Peyer's patch (tissue), 4 donors: ENCODE measurements at places on chromosomes 5 and 9.
A peak's percentile ranks its signal among the peaks of the same experiment; 100 is the strongest.

- DNase-seq, result no peak
Measured at GRCh38 chr9:79615038-79615437, 43.3 kb downstream of the TLE4 start.

DNA sequence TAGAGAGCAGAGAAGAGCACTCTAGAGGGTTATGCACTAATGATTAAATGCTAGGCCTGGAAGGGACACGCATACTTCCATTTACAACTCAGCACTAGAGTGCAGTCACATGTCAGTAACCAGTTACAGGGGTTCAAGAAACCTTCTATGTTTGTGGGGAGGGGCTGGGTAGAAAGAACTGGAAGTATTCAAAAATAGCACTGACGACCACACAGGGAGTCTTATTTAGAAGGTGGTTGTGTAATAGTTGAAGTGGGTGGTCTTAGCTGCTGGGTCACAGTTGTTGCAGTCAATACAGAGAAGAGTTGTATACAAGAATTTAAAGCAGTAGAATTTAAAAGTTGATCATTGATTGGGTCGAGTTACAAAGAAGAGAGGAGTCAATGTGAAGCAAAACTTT is 15.4 kb downstream of the AOPEP start:
- no peak for DNase-seq

- DNase-seq, result peak; percentile 97
Measured at GRCh38 chr9:123268465-123269259, at the start of gene STRBP. STRBP (minus strand) TSS chr9:123268586; CDS start chr9:123184134, 84,452 bp downstream.

- no peak for DNase-seq
Measured at GRCh38 chr9:27634879-27635278, 61.6 kb upstream of the C9orf72 start.

DNA sequence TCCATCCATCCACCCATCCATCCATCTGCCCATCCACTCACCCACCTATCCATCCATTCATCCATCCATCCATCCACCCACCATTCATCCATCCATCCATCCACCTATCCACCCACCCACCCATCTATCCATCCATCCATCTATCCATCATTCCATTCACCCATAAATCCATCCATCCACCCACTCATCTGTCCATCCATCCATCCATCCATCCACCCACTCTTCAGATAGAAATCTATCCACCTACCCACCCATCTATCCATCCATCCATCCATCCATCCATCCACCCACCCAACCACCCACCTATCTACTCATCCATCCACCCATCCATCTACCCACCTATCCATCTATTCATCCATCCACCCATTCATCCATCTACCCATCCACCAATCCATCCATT is 35.0 kb upstream of the SLC6A19 start:
- DNase-seq, result no peak

DNA sequence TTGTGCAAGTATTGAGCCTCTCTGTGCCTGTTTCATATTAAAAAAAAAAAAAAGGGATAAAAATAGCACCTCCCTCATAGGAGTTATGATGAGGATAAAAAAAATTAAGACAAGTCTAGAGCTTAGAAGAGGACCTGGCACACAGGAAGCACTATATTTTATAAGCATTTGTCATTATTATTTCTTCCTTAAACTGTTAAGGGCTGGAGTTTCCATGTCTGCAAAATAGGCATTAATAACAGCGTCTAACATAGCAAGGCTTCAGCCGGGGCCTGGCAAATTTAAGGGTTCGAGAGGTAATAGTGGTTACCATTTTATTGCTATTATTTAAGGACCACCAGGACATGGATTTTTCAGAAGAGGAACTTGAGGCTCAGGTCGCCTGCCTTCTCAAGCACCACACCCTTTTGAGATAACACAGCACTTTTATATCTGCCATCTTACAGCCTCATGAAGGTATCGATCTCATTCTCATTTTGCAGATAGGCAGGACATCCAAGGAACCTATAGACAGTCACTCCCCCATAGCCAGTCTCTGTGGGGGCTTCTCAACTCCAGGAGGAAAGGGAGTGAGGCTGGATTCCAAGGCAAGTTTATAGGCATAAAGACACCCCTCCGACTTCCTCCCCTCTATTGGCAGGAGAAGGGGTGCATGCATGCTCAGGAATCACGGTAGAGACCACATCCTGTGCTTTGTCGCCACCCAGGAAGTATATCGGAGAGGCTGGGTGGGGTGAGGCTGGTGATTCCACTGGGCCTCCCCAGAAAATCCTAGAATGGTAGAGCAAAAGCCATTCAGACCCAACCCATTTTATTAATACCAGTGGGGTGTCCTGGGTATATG is 2.4 kb downstream of the ANXA6 start:
- no peak for DNase-seq

GRCh38 chr9:113675475-113675941 is 200.6 kb upstream of the ZNF618 start:
- no peak for DNase-seq

GRCh38 chr5:14545308-14545707 is 36.3 kb upstream of the OTULINL start:
- no peak for DNase-seq

- DNase-seq, result no peak
Measured at GRCh38 chr5:68544091-68544647, 328.6 kb downstream of the PIK3R1 start.

DNA sequence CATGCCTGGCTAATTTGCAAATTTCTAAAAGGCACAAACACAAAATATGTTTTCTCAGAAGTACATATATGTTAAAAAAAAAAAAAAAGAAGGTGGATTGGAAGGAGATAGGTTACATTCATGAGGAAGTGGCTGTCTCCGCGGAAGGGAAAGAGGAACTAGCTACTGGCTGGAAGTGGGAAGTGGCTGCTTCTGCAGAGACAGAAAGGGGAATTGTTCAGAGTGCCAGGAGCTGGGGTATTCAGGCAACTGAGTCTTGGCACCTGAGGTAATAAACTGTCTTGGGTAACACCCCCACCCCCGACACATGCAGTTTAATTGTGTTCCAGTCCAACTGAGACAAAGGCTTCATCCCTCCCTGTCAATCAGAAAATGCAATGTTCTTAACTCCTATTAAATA is 45.6 kb downstream of the S1PR3 start:
- DNase-seq, result no peak

DNA sequence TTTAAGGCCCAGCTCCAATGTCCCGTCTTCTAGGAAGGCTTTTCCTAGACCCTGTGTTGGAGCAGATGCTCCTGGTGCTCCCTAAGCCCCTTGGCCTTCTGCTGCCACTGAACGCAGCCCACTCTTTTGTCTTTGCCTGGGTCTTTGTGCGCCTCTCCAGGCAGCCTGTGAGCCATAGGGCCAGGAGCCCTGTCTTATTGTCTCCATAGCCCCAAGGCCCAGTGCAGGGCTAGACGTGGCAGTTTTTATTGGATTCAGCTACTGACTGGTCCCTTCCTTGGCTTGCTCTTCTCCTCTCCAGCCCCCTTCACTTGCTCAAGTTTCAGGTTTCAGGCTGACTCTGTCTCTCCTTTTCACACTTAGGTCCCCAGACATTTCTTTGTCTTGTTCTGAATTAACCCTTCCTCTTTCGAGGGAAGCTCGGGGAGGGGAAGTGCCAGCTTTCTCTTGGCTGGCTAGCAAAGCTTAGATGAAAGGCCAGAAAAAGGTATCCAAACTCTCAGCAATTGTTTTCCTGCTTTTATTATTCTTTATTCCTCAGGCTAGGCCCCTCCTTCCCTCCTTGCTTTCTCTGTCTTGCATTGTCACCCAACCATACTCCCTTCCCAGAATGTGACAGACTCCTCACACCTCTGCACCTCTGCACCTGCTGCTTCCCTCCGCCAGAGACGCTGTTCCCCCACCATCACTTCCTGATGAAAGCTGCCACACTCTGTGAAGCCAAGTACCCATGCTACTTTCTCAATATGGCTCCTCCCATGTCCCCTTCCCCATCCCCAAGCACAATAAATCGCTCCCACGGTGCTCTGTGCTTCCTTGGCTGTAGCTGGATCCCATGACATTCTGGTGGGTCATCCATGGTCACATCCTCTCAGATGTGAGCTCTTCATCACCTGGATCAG is 101.6 kb upstream of the CPEB4 start:
- no peak for DNase-seq

- DNase-seq, result peak; percentile 73
Measured at GRCh38 chr5:140632366-140633020, 482 bp downstream of the CD14 start.

DNA sequence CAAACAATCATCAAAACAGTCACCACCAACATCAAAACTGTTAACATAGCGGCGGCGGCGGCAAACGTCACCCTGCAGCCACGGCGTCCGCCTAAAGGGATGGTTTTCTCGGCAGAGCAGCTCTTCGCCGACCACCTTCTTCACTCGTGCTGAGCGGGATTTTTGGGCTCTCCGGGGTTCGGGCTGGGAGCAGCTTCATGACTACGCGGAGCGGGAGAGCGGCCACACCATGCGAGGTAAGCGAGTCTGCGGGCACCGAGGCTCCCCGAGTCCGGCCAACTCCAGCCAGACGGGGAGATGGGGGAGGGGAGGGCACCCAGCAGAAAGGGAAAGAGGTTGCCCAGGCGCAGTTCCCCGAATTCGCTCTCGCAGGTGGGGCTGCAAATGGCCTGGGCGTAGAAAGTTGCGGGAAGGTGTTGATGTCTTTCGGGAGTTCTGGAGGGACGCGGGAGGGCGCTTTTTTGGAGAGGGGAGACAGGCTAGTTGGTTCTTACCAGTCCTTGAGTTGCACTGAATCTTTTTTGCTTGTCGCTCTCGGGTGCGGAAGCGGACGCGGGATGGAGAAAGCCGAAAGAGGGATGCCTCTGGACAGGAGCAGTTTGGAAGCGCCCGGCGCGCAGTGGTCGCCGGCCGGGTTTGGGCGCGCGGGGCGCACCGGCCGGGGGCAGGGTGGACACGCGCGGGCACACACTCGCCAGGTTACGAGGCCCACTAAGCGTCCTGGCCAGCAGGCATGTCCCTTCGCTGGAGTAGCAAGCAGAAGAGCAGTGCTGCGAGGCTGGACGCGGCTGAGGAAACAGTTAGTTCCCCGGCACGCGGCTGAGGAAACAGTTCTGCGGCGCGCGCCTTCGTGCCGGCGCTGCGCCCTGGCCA is 849 bp downstream of the RORB start:
- DNase-seq, result no peak

DNA sequence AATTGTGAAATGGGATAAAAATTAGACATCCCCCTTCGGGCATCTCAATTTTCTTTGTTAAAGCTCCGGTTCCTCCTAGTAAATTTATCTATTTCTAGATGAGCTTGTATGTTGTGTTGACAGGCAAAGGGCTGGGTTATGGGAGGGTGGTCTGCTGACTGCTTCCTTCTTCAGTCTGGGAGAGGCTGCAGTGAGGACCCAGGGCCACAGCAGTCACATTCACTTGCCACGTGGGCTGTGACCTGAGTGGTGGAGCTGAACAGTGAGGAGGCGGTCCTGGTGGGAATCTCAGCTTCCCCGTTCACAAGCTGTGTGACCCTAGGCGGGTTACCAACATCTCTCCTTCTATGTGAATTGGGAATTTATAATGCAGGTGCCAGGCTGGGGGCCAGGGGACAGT is 57.5 kb upstream of the RXRA start:
- no peak for DNase-seq

GRCh38 chr9:114027159-114027862 is 50.8 kb downstream of the AMBP start:
- no peak for DNase-seq

DNA sequence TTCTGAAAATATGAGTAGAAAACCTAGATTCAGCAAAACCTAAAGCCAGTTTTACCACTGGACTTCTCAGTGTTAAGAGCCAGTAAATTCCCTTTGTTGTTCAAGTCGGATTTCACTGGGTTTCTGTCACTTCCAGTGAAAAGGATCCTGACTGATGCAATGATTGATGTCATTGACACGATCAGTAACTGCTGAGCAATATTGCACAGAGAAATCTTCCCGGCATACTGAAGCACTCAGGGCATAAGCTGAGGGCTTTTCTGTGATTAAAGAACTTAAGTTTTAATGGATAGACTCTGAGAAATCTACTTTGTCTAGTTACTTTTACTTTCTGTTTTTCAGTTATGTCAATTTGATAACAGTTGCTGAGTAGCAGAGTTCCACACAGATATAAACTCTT is 61.9 kb downstream of the DENND1A start:
- DNase-seq, result no peak

- no peak for DNase-seq
Measured at GRCh38 chr5:50564558-50564957, 101.9 kb upstream of the PARP8 start.

- DNase-seq, result no peak
Measured at GRCh38 chr9:14985419-14985818, 75.2 kb upstream of the FREM1 start.

GRCh38 chr5:95070453-95070852 is 214.4 kb downstream of the MCTP1 start:
- no peak for DNase-seq

- DNase-seq, result no peak
Measured at GRCh38 chr5:103450333-103451061, 112.1 kb downstream of the NUDT12 start.

DNA sequence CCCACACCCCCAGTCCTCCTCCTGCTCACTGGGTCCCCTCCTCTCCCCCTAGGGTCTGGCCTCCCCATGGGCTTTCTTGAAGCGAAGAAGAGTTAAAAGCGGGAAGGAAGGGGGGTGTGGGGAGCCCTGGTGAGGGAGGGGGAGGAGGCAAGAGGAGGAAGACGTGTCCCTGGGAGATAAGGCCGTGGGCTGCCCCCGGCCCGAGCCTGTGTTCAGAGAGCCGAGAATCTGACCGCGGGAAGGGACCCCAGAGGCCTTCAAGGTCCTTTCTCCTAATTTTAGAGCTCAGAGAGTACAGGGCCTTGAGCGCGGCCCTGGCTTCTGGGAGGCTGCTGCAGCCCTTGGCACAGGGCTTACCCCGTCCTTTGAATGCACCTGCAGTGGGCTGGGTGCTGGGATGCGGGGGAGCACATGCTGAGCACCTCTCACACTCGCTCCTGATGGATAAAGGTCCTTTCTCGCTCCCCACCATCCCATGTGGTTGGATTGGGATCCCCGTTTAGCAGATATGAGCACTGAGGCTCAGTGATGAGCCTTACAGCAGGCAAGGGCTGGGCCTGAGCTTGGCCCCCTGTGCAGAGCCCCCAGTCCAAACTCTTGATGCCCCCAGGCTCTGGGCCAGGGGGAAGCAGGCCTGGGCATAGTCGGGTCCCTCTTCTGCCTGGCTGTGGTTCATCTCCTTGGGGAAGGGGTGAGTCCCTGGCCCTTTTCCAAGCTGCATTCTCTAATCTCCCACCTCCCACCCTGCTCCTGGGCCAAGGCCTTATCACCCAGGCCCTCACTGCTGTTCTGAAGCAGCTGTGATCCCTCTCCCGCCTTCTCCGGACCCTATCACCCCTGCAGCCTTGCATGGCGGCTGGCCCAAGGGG is 5.9 kb downstream of the GFI1B start:
- DNase-seq, result no peak

GRCh38 chr5:32222723-32223470 is 48.8 kb upstream of the GOLPH3 start:
- DNase-seq, result no peak

DNA sequence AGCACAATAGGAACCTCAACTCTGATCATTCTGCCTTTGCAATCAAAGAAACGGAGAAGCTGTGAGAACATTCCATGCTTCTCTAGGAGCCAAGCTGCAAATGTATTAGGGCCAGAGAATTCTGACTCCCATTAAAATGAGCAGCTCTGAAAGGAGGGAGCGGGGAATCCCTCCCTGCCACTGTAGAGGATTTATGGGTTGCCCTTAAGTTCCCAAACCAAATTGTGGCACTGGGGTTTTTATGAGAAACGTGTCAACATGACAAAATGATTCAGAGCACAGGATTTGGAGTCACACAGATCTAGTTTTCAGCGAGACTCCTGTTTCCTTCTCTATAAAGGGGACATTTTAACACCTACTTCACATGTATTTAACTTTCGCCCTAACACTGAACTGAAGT is 1.8 kb downstream of the IL6ST start:
- DNase-seq, result no peak

- no peak for DNase-seq
Measured at GRCh38 chr9:29751226-29751625, 2177.9 kb upstream of the C9orf72 start.

GRCh38 chr5:77437194-77437593 is 54.9 kb downstream of the WDR41 start:
- no peak for DNase-seq
